ENCODE measurements at places on chromosomes 1 and 21.

GRCh38 chr1:221698579-221699349 is 43.1 kb downstream of the DUSP10 start:
- DNase-seq = no peak

- no peak for DNase-seq
Measured at GRCh38 chr1:109134423-109134822, 20.5 kb downstream of the ELAPOR1 start.

DNA sequence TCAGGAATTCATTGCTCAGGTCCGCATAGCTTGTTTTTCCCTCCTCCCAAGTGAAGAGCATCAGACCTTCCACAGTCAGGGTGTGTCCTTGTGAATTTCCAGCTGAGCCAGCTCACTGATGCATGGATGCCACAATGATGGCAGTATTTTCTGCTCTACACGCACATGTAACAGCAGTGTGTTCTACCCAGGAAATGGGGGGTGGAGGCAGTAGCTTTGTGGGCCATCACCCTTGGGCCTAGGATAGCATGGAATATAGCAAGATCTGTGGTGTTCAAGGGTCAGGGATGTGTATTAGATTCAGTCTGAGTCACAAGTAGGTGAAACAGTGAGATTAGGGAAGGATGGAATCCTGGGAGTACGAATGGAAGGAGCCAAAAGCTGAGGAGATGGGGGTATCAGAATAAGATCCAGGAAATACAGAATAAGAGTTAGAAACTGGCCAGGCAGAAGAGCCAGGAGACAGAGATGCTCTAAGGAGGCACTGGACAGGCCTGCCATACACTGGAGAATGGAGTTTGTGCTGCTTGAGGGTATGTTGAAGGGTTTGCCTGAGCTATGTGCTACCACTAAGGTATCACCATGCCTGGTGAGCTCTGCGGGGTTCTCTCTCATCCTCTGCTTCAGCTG is 90.6 kb upstream of the CNIH3 start:
- DNase-seq = no peak

- DNase-seq = no peak
Measured at GRCh38 chr21:32348604-32349332, 44.0 kb downstream of the URB1 start.

All from left lobe of liver (tissue), 2 donors.